ENCODE measurements at places on chromosomes 12 and 14. TPM values are rescaled to one million over a fixed set of nuclear protein-coding genes. Genes with fewer than 3 reads are reported as not detected.

The PPP1R36 gene
- not detected for total RNA-seq

The MORN3 gene
- total RNA-seq, result 0.33 TPM

The DNAJC22 gene
- total RNA-seq, result 9.1 TPM

The C1QL4 gene
- total RNA-seq, result 5.3 TPM

DNA sequence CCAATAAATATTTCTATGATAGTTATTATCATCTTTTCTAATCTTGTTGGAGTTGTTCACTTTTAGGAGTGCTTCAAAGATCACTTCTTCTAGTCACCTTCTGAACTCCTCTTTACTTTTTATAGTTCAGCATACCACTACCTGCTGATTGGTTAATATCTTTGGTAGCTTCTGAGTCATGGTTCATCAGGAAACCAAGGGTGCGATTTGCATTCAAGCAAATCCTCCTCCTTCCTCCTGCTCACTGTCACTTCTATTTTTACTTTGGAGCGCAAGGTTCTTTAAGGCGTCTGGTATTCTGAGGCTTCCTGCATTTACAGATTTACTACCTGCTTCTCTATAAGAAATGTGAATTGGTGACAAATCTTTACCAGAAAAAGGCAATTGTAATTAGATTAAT lies 24.0 kb downstream of the SYT1 start:
- peak; percentile 47 for DNase-seq

- DNase-seq, result peak; percentile 31
Measured at GRCh38 chr12:13661005-13661887, 320.2 kb downstream of the GRIN2B start.
